ENCODE measurements at places on chromosomes 2 and 18. TPM values are rescaled to one million over a fixed set of nuclear protein-coding genes. Genes with fewer than 3 reads are reported as not detected.

Gene ITPRID2
- total RNA-seq: 51.0 TPM

Gene TCF23
- total RNA-seq: not detected

Gene IGFBP5
- 0.27 TPM for total RNA-seq

Gene DUSP2
- 0.31 TPM for total RNA-seq

Gene DPP10
- total RNA-seq: not detected

Gene CDKL4
- not detected for total RNA-seq

Gene CFAP65
- total RNA-seq: 0.21 TPM

Gene PLEKHH2
- total RNA-seq: 2.3 TPM

Gene ADCYAP1
- total RNA-seq: not detected

Gene TEX44
- not detected for total RNA-seq

Gene ATAD2B
- 5.3 TPM for total RNA-seq

Gene CPO
- not detected for total RNA-seq

Gene ANKRD30BL
- total RNA-seq: not detected

Gene ADGRF3
- total RNA-seq: 0.23 TPM

Gene LYPD6B
- not detected for total RNA-seq

Gene POMC
- total RNA-seq: not detected

Gene MCM6
- total RNA-seq: 50.5 TPM

Gene RIT2
- not detected for total RNA-seq

Gene ASPRV1
- 0.37 TPM for total RNA-seq

Gene CCDC74A
- 14.7 TPM for total RNA-seq

Gene RTP5
- not detected for total RNA-seq

Gene MC4R
- not detected for total RNA-seq

Gene IGFBP2
- total RNA-seq: 93.5 TPM

Gene CBLN2
- total RNA-seq: 0.06 TPM

Gene IRS1
- 15.2 TPM for total RNA-seq

Gene HAAO
- total RNA-seq: not detected

Gene MC2R
- total RNA-seq: not detected

Gene TMEM163
- total RNA-seq: not detected

Gene DAW1
- 2.4 TPM for total RNA-seq

Gene C2orf72
- 7.6 TPM for total RNA-seq

Gene EVX2
- not detected for total RNA-seq

Gene SNORC
- total RNA-seq: 14.4 TPM

Gene GKN1
- not detected for total RNA-seq

Gene FOXD4L1
- 0.24 TPM for total RNA-seq

Gene CNDP1
- not detected for total RNA-seq

Gene CCDC121
- 4.4 TPM for total RNA-seq

Gene TDRD15
- total RNA-seq: not detected

Gene SLC8A1
- 0.26 TPM for total RNA-seq

Gene LHCGR
- not detected for total RNA-seq

Gene ZNF513
- total RNA-seq: 15.0 TPM

Gene CFAP210
- 0.50 TPM for total RNA-seq

Gene RAB27B
- total RNA-seq: 9.0 TPM

Gene ABCG8
- total RNA-seq: not detected

Gene DES
- total RNA-seq: 0.29 TPM

Gene C2orf80
- total RNA-seq: not detected

Gene DOK6
- not detected for total RNA-seq

Measured in A549 treated with GW870086 at 1 μM for 4 hours (cell line).